ENCODE measurements at places on chromosomes 4 and X. TPM values are rescaled to one million over a fixed set of nuclear protein-coding genes. Genes with fewer than 3 reads are reported as not detected.

ABCG2 gene
- 0.75 TPM for total RNA-seq

HEPH gene
- total RNA-seq, result 0.18 TPM

CFP gene
- total RNA-seq, result 19.3 TPM

SSX4B gene
- total RNA-seq, result not detected

DRD5 gene
- total RNA-seq, result not detected

RXFP1 gene
- not detected for total RNA-seq

TMEM165 gene
- total RNA-seq, result 84.4 TPM

ADGRL3 gene
- not detected for total RNA-seq

FAM53A gene
- total RNA-seq, result 0.95 TPM

PLXNA3 gene
- 29.8 TPM for total RNA-seq

ADAM29 gene
- total RNA-seq, result not detected

SPACA5 gene
- total RNA-seq, result not detected

NUDT11 gene
- total RNA-seq, result 1.6 TPM

LRP2BP gene
- total RNA-seq, result 0.70 TPM

GAGE1 gene
- not detected for total RNA-seq

CXCL3 gene
- not detected for total RNA-seq

REPS2 gene
- total RNA-seq, result 0.36 TPM

TCEAL6 gene
- total RNA-seq, result not detected

CXorf49 gene
- not detected for total RNA-seq

SMIM10L2A gene
- total RNA-seq, result 0.48 TPM

ITM2A gene
- total RNA-seq, result 152 TPM

NUDT10 gene
- 0.11 TPM for total RNA-seq

COL4A5 gene
- not detected for total RNA-seq

FATE1 gene
- not detected for total RNA-seq

KCNE5 gene
- total RNA-seq, result 0.32 TPM

SPANXN4 gene
- total RNA-seq, result not detected

SMIM10 gene
- 0.41 TPM for total RNA-seq

GLRA3 gene
- not detected for total RNA-seq

TEX13C gene
- total RNA-seq, result not detected

PNMA6F gene
- not detected for total RNA-seq

SMIM31 gene
- not detected for total RNA-seq

RTL5 gene
- total RNA-seq, result 0.18 TPM

PITX2 gene
- total RNA-seq, result not detected

POF1B gene
- 0.39 TPM for total RNA-seq

ARMCX5 gene
- 7.5 TPM for total RNA-seq

ANK2 gene
- 1.2 TPM for total RNA-seq

TRIML2 gene
- not detected for total RNA-seq

RIPPLY1 gene
- total RNA-seq, result not detected

SUPT20HL2 gene
- total RNA-seq, result not detected

JAKMIP1 gene
- 17.0 TPM for total RNA-seq

GLRB gene
- total RNA-seq, result not detected

ANXA3 gene
- total RNA-seq, result 1.5 TPM

AGTR2 gene
- not detected for total RNA-seq

ASB12 gene
- not detected for total RNA-seq

FAM47E gene
- not detected for total RNA-seq
